ENCODE measurements at places on chromosomes 1 and 21.

GRCh38 chr1:17875171-17875881 is 120.2 kb downstream of the ACTL8 start:
- DNase-seq = no peak

GRCh38 chr1:14811573-14811972 is 213.1 kb downstream of the KAZN start:
- no peak for DNase-seq

- DNase-seq = no peak
Measured at GRCh38 chr1:36653850-36654249, 171.1 kb upstream of the CSF3R start.

- DNase-seq = no peak
Measured at GRCh38 chr1:18922319-18922726, 20.0 kb upstream of the ALDH4A1 start.

DNA sequence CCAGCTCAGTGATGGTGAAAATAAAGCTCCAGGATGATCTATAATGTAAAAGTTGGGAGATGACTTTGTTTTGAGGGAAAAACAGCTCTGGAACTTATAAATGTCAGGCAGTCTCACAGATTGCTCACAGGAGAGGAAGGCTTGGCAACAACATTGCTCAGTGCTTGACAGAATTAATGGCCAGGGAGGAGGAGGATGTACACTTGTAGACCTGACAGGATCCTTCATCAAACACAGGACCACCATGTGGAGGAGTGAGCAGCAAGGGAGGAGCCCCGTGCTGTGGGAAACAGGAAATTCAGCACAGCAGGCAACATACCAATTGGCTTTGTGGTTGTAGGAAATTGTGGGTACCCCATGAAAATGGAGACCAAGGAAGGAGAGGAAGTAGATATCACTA is 291.8 kb upstream of the CAMK1G start:
- DNase-seq = no peak

- no peak for DNase-seq
Measured at GRCh38 chr1:61055110-61055614, 27.2 kb upstream of the NFIA start.

DNA sequence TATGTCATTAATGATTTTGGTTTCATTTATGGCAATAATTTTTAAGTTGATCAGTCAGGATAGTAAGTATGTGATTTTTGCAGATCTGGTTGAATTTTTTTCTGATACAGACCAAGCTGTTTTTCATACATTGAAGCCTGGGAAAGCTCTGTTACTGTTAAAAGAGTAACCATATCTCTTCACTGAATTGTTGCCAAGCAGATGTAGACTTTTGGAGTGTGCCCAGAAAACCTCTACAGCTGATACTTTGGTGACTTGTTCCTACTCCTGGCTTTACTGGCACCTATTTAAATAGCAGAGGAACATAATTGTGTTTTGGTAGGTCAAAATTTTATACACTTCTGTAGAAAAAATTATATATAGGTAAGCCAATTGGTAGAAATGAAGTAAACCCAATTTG is 49.4 kb downstream of the NFIA start:
- no peak for DNase-seq

DNA sequence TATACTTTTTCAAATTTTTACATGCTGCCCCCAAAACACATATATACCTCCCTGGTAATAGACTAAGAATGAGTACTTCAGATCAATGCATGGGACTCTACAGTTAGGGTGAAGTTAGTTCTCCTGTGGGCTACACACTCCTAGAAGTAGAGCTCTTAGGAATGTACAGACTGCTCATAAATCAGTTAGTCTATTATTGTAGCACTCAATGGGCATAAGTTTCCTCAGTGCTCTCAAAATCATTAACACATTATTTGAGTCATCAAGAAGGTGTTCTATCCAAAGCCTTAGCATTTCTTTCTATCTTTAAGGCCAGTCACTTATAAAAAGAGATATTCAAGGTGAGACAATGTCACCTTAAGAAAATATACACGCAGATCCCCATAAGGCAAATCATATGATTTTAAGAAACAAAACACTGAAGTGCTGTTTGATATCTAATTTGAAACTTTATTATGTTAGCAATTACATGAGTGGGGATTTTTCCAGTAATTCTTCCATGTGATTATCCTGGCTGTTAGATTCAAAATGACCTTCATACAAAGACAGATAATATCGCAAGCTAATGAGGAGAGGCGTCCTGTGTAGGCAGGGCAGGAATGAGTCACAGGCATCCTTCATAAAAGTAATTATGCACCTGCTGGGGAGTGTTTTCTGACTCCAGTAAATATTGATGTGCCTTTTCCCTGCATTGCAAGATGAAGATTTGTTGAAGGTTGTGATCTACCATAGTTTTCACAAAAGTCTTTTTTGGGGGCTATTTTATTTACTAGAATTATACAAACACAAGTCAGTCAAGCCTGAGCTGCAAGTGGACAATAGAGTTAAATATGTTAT is 167.2 kb upstream of the ATP1B1 start:
- DNase-seq = no peak

DNA sequence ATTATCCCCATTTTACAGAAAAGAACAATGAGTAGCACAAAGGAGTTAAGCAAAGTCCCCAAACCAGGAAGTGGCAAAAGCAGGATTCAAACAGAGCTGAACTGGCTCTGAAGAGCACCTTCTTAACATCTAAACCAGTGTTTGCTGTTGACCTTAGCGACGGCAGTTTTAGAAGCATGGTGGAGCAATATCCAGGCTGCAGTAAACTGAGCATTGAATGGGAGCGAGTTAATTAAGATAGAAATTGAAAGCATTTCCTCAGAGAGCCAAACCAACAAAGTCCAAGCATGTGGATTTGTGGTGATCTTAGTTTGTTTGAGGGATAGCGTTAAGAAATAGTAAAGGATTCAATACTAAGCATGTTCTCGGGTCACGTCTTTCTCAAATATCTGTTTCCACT is 13.4 kb upstream of the ZNF281 start:
- DNase-seq = no peak

GRCh38 chr1:34978921-34979320 is 6.2 kb downstream of the TMEM35B start:
- DNase-seq = no peak

DNA sequence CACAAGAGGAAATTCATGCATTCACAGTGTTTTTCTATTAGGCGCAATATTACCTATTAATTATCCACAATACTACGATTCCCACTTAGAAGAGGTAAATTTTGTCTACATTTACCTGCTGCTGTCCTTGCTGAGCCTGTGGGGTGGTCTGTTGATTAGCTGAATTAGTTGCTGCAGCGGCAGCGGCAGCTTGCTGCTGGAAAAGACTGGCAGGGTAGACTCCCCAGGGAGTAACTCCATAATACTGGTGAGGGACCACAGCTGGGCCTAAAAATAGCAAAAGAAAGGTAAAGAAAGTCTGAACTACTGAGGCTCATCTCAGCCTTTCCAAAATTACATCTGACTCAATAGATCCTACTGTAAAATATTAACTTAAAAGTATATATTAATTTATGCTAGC is 66.0 kb upstream of the SDC3 start:
- DNase-seq = no peak

DNA sequence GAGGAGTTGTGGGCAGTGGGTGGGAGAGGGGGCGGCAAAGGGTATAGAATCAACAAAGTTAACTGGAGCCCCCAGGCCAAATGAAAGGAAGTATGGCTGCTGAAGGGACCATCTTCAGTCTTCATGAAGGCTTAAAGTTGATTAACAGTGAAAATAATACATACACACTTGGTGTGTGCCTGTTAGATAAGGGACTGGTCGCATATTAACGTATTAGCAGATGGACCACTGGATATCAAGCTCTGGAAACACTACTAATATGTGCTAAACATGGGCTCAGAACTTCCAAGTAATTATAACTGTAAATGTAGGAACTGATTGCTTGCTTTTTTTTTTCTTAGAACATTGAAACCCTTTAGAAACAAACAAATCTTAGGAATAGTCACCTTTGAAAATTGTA is 224.7 kb upstream of the KIAA0040 start:
- no peak for DNase-seq

- DNase-seq = no peak
Measured at GRCh38 chr1:62844030-62844429, 60.1 kb downstream of the ATG4C start.

- no peak for DNase-seq
Measured at GRCh38 chr1:180251526-180252305, 21.7 kb downstream of the LHX4 start.

DNA sequence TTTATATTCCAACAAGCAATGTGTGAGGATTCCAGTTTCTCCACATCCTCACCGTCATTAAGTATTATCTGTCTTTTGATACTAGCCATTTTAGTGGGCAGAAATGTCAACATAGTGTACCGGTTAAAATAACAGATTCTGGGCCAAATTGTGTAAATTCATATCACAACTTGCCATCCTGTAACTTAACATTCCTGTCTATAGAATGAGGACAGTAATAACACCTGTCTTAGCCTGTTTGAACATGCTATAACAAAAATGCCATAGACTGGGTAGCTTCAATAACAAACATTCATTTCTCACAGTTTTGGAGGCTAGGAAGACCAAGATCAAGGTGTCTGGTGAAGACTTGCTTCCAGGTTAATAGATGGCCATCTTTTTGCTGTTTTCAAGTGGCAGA is 491.1 kb downstream of the PTBP2 start:
- no peak for DNase-seq

DNA sequence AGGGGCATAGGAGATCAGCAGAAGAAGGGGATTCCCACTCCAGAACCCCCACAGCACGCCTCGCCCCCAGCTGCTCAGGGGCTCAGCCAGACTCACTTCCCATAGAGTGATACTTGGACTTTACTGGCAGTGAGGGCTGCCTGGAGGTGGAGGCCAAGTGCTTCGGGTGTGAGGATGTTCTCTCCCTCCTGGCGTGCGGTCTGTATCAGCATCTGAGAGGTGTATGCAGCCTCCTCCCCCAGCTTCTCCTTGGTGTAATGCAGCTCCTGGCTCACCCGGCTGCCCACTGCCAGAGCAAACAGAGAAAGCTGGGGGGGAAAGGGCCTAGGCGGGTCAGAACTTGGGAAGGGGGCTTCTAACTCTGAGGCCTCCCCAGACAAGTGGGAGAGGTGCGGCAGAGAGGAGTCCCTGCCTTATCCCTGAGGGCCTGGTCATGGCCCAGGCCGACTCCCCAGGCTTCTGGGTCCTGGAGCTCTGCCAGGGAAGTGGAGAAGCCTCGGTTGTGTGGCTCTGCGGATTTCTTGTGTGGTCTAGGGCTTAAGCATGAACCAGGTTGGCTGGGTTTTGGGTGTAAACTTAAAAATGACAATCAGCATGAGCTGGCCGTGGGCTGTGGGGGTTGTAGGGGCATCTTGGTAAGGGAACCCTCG is 10.9 kb downstream of the PTCH2 start:
- DNase-seq = no peak

- no peak for DNase-seq
Measured at GRCh38 chr21:37704751-37705150, 211.5 kb downstream of the KCNJ6 start.

DNA sequence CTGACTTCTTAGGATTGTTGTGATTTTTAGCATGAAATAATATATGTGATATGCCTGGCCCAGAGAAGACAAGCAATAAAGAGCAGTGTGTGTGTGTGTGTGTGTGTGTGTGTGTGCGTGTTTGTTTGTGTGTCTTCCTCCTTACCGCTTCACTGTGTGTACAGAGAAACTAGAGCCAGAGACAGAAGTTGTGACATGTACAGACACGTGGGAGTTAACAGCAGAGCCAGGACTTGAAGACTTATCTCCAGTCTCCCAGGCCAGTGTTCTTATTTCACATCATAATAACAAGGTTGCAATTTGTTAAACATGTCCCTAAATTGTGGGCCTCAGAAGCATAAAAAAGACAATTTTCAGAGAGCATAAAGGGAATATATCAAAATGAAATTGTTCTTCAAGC is 192.0 kb upstream of the JUN start:
- no peak for DNase-seq

DNA sequence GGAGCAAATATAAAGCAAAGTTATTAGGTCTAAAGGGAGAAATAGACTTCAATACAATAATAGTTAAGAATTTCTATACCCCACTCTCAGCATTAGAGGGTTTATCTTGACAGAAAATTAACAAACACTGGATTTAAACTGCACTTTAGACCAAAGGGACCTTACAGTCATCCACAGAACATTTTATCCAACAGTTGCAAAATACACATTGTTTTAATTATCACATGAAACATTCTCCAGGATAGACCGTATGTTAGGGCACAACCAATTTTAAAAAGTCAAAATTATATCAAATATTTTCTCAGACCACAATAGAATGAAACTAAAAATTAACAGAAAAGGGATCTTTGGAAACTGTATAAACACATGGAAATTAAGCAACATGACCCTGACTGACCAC is 384.5 kb upstream of the C1orf87 start:
- no peak for DNase-seq

GRCh38 chr1:45569962-45570581 is 13.8 kb upstream of the NASP start:
- DNase-seq = peak; percentile 77

DNA sequence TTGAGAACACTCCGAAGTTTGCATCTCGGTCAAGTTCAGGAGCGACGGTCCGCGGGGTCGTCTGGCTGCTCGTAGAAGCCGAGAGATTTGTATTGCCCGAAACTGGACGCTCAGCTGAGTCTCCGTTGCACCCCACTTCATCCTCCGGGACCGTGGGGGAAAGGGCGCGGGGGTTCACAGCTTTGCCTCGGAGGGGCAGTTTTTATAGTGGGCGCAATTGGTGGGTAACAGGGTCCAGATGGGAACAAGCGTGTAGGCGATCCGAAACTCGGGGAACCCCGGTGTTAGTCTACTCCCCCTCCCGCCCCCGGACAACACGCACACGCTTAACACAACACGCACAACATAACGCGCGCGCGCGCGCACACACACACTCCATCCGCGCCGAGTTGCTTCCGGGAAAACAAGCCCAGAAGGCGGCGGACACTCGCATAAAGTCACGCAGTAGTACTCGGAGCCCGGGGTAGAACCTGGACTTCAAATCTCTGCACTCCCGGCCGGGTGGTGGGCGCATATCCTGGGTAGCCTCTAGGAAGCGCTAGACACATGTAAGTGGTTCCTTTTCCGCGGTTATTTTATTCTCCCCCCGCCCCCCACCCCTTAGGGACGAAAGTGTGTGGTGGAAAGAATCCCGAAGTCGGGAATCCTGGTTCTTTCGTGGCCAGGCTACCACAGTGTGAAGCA is 1.1 kb upstream of the JUN start:
- DNase-seq = peak; percentile 87

DNA sequence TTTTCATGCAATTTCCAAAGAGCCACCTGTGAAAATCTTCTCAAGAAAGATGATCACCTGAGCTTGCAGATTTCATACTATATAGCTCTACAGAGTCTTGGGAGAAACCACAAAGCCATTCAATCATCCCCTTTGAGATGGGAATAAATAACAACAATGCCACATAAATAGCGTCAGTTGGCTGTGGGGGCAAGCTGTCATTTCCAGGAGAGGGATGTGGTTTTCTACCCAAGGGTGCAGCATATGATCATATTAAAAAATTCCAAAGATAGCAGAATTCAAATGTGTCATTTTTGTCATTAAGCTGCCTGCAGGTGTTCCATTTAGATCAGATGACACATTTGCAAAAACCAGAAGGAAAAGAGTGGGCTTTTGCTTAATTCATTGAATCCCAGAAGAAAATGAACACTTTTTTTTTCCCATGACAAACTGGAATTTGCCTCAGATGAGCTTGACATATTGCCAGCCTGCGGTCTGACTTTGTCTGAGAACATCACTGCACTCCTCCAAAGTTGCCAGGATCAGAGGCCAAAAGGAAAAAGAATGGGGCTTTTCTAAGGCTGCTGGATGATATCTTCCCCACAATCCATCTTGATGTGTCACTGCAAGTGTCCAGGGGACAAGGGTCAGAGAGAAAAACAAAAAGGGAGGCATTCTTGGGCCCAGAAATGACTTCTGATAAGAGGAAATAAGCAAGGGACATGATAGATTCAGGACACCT is 314.1 kb upstream of the USP25 start:
- DNase-seq = no peak

GRCh38 chr21:42760361-42760950 is 107.0 kb downstream of the PDE9A start:
- no peak for DNase-seq

Measured in CD4-positive, alpha-beta T cell treated with Interleukin-4 for 4 hours (primary cell).